Muscle of leg (tissue), 16 donors: ENCODE measurements at places on chromosomes 2 and 18. TPM values are rescaled to one million over a fixed set of nuclear protein-coding genes. Genes with fewer than 3 reads are reported as not detected.

- no peak for DNase-seq
Observed at GRCh38 chr18:29188760-29189159, 1011.8 kb upstream of the CDH2 start.

GRCh38 chr2:56206250-56206649, 22.5 kb downstream of the CCDC85A start:
- no peak for DNase-seq

GRCh38 chr2:174280596-174280995, 32.3 kb upstream of the OLA1 start:
- DNase-seq = peak; percentile 38

ANKRD53 gene
- 0.91 TPM for polyA plus RNA-seq

DYNAP gene
- polyA plus RNA-seq = not detected

DNA sequence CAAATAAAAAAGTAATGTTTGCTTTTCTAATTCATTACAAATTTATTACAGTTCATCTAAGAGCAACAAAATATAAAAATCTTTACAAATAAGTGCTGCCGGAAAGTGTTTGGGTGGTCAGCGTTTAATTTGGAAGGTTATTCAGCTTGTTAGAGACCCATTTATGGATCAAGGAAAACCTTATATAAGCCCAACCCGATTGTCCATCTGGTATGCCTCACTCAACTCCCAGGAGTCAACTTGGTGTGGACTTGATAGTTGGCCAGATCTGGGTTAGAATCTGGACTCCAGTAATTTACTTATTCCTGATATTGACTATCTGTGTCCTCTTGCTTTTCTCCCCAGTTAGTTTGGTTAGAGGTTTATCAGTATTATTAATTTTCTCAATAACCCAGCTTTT, 106.2 kb downstream of the KCTD1 start:
- DNase-seq = peak; percentile 57

- peak; percentile 90 for DNase-seq
Observed at GRCh38 chr2:217732992-217733391, 269.8 kb downstream of the TNS1 start.

DNA sequence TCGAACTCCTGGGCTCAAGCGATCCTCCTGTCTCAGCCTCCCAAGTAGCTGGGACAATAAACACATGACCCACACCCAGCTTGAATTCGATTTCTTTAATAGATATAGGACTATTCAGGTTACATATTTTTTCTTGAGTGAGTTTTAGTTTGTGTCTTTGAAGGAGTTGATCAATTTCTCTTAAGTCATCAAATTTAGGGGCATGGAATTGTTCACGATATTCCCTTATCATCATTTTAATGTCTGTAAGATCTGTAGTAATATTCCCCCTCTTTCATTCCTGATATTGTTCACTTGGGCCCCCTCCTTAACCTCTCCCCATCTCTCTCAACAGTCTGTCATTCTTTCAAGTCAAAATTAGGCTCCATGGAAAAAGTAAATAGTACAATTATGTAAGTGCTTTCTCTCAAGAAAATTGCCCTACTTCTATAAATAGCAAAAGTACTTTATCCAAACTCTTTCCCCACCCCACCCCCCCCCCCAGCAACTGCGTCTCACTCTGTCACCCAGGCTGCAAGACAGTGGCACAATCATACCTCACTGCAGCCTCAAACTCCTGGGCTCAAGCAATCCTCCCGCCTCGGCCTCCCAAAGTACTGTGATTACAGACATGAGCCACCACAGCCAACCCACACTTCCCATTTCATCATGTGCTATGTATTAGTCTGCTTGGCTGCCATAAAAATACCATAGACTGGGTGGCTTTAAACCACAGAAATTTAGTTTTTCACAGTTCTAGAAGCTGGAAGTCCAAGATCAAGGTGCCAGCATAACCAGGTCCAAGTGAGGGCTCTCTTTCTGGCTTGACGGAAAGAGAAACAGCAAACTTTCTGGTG, 20.1 kb downstream of the WDR33 start:
- DNase-seq = no peak

SERPINE2 gene
- 113 TPM for polyA plus RNA-seq

DNA sequence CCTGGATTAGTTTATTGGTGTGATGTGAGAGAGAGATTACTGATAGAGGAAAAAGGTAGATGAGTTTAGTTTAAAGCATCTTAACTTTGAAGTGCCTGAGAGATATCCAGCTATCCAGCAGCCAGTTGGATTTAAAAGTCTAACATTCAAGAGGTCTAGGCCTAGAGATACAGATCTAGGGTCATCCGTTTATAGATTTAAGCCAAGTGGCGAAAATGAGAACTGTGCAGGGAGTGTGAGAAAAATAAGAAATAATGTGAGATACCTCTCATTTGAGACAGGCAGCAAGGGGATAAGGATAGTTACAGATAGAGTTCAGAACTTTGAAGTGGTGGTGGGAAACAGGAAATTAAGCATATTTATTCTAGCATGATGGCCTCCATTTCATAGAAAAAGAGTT, 5.3 kb upstream of the ORC2 start:
- no peak for DNase-seq
